ENCODE measurements at places on chromosomes 3 and 15.

DNA sequence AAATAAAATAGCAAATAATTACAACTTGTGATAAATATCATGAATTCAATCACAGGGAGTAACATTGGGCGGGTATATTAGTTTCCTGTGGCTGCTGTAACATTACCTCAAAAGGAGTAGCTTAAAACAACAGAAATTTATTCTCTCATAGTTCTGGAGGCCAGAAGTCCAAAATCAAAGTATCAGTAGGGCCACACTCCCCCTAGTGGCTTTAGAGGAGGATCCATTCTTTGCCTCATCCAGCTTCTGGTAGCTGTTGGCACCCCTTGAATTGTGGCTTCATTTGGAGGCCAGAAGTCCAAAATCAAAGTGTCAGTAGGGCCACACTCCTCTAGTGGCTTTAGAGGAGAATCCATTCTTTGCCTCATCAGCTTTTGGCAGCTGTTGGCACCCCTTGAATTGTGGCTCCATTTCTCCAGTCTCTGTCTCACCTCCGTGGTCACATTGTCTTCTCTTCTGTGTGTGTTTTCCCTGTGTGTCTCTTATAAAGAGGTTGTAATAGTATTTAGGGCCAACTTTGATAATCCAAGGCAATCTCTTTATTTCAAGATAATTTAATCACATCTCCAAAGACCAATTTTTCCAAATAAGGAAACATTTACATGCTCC, 3.1 kb upstream of the CFAP20DC start:
- DNase-seq: no peak

DNA sequence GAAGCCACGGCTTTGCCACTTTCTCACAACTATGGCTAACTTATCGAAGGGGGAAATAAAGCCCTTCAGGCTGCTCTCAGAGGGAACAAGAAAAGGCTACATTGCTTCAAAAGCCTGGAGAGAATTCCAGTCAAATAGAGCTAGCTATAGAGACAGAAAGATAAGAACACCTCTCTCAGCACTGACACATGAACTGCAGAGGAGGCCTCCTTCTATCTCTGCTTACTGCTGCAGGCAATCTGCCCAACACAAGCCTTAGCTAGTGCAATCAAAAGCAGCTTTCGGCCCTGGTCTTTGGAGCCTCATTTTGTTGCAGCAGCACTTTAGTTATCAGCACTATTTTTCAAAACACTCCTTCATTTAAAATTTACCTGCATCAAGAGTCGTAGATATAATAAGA, 118.4 kb upstream of the ROBO1 start:
- DNase-seq: no peak

GRCh38 chr15:31343831-31344230, 17.2 kb downstream of the KLF13 start:
- no peak for DNase-seq

DNA sequence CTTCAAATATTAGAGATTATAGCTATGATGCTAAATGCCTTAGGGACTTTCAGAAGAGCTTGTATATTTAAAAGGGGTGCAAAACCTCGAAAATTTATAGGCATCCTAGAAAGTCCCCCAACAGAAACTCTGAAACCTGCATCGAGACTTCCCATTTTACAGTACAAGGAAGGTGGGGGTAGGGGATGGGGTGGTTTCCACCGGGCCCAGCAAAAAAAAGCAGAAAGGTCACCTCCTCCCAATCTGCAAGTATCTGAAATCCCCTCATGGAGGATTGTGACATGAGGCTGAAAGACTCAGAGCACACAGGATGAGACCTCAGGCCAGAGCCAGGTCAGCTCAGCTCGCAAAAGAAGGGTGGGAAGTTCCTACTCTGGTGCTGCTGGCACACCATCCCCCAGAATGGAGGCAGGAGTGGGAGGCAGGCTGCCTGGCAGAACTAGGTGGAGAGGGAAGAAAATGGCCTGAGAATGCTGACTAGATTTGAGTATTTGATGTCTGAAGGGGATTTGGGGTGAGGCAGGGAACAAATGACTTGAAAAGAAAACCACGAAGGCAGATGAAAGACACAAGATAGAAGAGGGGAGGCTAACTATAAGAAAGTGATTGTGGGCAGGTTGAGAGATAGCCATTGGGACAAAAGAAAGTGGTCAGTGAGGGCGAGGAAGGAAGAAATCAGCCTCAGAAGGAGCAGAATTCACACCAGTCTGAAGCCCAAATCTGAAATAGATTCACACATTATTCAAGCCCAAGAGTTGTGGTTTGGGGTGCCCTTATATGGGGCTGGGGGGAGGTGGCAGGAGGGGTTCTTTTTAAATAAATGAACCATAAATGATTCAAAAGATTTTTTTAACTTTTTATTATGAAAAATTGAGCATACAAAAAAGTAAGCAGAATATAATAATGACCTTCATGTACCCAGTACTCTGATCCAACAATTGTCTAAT, 22.5 kb upstream of the TSC22D2 start:
- no peak for DNase-seq

GRCh38 chr3:188937389-188937788, 234.4 kb upstream of the TPRG1 start:
- no peak for DNase-seq

- DNase-seq: no peak
Measured at GRCh38 chr3:57986261-57986660, 22.0 kb upstream of the FLNB start.

- no peak for DNase-seq
Measured at GRCh38 chr3:37892927-37893600, 31.4 kb downstream of the CTDSPL start.

- DNase-seq: no peak
Measured at GRCh38 chr3:15439476-15439875, 12.1 kb downstream of the EAF1 start.

DNA sequence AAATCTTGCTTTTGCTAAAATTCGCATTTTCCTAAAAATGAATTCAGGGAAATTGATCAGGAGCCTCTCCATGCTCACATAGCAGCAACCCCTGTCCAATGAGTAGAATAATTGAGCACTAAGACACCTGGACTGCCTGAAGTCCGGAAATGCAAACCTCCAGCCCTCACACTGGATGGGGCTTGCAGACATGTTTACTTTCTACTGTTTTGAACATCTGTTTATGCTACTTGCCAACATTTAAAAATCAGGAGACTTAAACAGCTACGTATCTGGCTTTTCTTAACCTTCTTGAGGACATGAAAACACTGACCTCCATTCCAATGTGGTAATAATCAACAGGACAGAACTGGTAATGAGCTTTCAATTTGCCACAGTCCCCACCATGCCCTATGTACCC, 184.4 kb downstream of the SHOX2 start:
- no peak for DNase-seq

DNA sequence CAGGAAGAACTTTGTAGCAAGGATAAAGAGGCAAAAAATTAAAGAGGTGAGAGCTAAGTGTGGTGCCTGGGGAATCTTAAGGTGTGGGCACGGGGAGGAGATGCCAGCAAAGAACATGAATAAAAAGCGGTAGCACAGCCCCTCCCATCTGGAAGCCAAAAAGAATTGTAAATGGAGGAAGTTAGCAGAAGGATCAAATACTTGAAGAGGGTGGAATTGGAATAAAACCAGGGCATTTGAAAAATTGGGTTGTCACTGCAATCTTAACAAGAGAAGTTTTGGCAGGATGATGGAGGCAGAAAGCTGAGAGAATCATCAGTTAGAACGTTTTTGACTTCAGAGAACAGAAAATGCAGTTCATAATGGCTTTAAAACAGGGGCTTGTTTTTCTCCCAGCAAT, 2.4 kb downstream of the CCR2 start:
- DNase-seq: no peak

GRCh38 chr15:90360746-90361145, 8.7 kb downstream of the ZNF774 start:
- DNase-seq: no peak

GRCh38 chr3:191372122-191372521, 41.8 kb upstream of the UTS2B start:
- no peak for DNase-seq

- no peak for DNase-seq
Measured at GRCh38 chr3:99869621-99870020, 52.0 kb downstream of the CMSS1 start.

GRCh38 chr15:40562691-40563090, 2.2 kb downstream of the CCDC32 start:
- no peak for DNase-seq

GRCh38 chr3:70090322-70090913, 90.9 kb downstream of the SAMMSON start:
- DNase-seq: no peak

DNA sequence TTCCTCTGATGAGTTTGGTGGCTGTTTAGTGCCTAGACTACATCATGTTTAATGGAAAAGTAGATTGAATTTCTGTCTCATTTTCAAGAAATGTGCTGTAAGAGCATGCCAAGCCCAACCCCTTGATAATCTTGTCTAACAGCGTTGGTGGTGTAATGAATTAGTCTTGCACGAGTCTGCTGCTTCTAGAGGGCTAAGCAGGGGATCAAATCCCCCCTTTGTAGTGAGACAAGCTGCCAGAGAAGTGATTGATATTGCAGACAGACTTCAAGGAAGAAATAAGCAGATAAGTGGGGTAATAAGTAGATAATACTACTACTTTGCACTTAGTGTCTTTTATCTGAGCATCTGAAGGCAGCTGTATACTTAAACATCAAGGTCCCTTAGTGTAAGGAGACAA, 141.4 kb downstream of the TP63 start:
- no peak for DNase-seq

DNA sequence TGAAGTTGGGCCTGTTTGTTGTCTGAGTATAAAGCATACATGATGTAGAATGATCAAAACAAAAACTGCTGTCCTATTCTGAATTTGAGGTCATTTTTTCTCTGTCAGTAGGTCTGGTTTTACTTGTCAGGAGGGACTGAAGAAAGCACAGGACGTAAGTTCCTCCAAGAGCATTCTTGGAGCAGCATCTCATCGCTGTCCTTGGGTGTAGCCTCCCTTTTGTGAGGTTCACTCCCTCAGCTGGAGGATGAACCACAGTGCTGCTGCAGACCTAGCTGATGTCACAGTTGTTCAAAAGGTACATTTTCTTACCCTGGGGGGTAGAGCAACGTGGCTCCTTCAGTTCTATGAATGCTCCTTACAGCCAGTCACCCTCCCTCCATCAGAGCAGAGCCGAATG, 490.0 kb upstream of the TBL1XR1 start:
- no peak for DNase-seq
